ENCODE measurements at places on chromosomes 3 and 15. TPM values are rescaled to one million over a fixed set of nuclear protein-coding genes. Genes with fewer than 3 reads are reported as not detected.

GRCh38 chr15:43881944-43882343, 55.1 kb downstream of the WDR76 start:
- no peak overlapping the region for H3K4me3 ChIP-seq
- no peaks in the 10 kb centered on the region for H3K4me1 ChIP-seq
- DNase-seq = peak; percentile 12
- H3K27ac ChIP-seq = no peak overlapping the region
- no peaks in the 10 kb centered on the region for H3K36me3 ChIP-seq

- no peaks in the 10 kb centered on the region for H3K4me1 ChIP-seq
- DNase-seq = no peak
- H3K27ac ChIP-seq = no peak overlapping the region
- H3K27me3 ChIP-seq = no peaks in the 10 kb centered on the region
These were observed 521 bp downstream of the IL5RA start for GRCh38 chr3:3109407-3110298.

- no peak overlapping the region for H3K4me3 ChIP-seq
- 0 out of 2 replicates have a peak, but pooled peaks cover 6% of the 10 kb centered on the region for H3K27me3 ChIP-seq
- no peak overlapping the region for H3K27ac ChIP-seq
- DNase-seq = no peak
These were observed 415.3 kb upstream of the ALCAM start for GRCh38 chr3:104951426-104951825.

- no peak overlapping the region for H3K4me3 ChIP-seq
- H3K27ac ChIP-seq = no peak overlapping the region
- no peaks in the 10 kb centered on the region for H3K4me1 ChIP-seq
- no peak for DNase-seq
- no peaks in the 10 kb centered on the region for H3K36me3 ChIP-seq
- no peaks in the 10 kb centered on the region for H3K27me3 ChIP-seq
These were observed 1.1 kb downstream of the ATP13A4 start for GRCh38 chr3:193553586-193553985.

- no peaks in the 10 kb centered on the region for H3K36me3 ChIP-seq
These were observed 83.3 kb downstream of the SNRK start for GRCh38 chr3:43369404-43370292.

GRCh38 chr15:68431792-68432401, at the start of gene ITGA11:
Gene ITGA11, minus strand, starts transcription at chr15:68432163. Its CDS starts 97 bp downstream, at chr15:68432066.
- peak within 1 kb of the TSS; percentile 94 for H3K4me3 ChIP-seq
- H3K36me3 ChIP-seq = no peaks in the 10 kb centered on the region
- DNase-seq = peak; percentile 87
- H3K27me3 ChIP-seq = no peaks in the 10 kb centered on the region

DNA sequence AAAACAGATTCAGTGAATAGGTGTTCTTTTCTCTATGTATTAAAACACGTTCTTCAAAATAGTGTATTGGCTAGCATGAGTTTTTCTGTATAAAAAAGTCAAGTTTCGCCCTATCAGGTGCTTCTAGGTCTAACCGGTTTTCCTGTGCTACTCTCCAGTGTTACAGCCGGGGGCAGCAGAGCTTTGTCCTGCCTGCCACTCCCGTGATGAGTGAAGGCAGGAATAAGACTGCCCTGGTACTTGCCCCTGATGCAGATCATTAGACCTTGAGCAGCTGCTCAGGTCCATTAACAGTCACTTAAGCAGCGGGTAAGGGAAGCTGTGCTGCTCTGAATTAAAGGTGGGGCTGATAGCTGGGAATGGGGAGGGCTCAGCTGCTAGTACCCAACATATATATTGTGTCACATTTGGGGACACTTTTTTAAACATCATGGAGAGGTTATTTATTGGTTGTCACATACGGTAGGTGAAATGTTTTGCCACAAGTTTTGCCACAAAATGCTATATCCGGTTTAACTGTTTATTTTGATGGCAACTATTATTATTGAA, 1.3 kb upstream of the UNC13C start:
- H3K4me3 ChIP-seq = no peak overlapping the region
- H3K4me1 ChIP-seq = no peaks in the 10 kb centered on the region
- H3K27me3 ChIP-seq = no peaks in the 10 kb centered on the region
- no peak for DNase-seq
- no peak overlapping the region for H3K27ac ChIP-seq

TRIM42 gene
- total RNA-seq = not detected

GRCh38 chr3:60064210-60065178, 1014.7 kb upstream of the CFAP20DC start:
- peak; percentile 78 for DNase-seq
- no peaks in the 10 kb centered on the region for H3K36me3 ChIP-seq
- H3K4me3 ChIP-seq = no peak overlapping the region
- no peaks in the 10 kb centered on the region for H3K27me3 ChIP-seq
- peaks cover 12% of the 10 kb centered on the region for H3K4me1 ChIP-seq

ISLR gene
- 110 TPM for total RNA-seq

HCLS1 gene
- 28.6 TPM for total RNA-seq

DNA sequence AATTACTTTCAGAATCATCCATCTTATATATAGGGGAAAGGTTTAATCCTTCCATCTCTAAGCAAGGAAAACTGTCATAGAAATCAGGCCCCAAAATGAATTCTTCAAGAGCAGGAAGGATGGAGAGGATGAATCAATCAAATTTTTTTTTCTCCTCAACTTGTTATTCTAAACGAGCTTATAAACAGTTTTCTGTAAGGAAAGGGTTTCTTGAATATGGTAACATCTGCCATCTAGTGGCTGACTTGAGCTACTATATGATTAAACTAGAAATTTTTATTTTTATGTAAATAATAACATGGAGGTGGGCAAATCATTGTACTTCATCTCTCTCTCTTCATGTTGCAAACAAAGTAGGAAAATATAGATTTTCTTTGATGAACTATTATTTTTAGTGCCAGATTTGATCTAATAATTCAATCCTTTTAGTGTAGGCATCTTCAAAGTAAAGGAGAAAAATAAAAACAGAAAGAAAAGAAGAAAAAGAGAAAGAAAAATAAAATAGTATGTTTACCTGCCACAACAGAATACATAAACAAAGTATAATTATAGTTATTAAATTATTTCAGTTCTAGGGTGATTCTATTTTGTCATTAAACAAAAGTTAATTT, 146.6 kb downstream of the SERPINI1 start:
- no peak overlapping the region for H3K27ac ChIP-seq
- H3K36me3 ChIP-seq = no peaks in the 10 kb centered on the region
- DNase-seq = peak; percentile 77
- H3K4me1 ChIP-seq = peaks cover 1% of the 10 kb centered on the region
- H3K4me3 ChIP-seq = no peak overlapping the region
- peaks cover 7% of the 10 kb centered on the region for H3K27me3 ChIP-seq

KLHL40 gene
- total RNA-seq = not detected
